NCI-H446 treated with DMSO at 0.1 percent for 48 hours (cell line): ENCODE measurements at places on chromosomes 6 and 20.

- no peak for DNase-seq
Measured at GRCh38 chr6:113644861-113645575, 212.1 kb upstream of the MARCKS start.

- DNase-seq = no peak
Measured at GRCh38 chr6:112717401-112717800, 370.3 kb downstream of the RFPL4B start.

DNA sequence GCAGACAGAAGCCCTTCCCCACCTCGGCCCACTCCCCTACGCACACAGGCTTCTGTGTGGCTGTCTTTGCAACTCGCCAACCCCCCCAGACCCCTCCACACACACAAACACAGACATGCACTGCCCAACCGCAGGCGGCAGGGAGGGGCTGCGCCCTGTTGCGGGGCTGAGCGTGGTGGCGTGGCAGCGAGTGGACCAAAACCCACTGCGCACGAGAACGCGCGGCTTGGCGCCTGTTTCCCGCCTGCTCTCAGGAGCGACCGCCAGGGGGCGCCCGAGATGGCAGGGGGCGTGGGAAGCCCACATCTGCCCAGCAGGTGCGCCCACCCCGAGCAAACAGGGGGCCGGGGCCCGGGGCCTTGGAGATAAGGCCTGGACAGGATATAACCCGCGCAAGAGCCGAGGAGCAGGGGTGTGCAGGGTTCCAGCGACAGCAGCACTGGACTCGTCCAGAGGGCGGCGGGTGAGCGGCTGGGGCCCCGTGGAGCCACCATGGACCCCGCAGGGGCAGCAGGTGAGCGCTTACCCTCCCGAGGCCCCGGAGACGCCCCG lies at the start of gene RBPJL:
Gene RBPJL, plus strand, starts transcription at position 410 of the 552 bp plus-strand sequence. Its CDS starts 83 bp downstream, at position 493.
- DNase-seq = no peak

GRCh38 chr6:132590362-132590761 lies 821 bp upstream of the TAAR5 start:
- no peak for DNase-seq

DNA sequence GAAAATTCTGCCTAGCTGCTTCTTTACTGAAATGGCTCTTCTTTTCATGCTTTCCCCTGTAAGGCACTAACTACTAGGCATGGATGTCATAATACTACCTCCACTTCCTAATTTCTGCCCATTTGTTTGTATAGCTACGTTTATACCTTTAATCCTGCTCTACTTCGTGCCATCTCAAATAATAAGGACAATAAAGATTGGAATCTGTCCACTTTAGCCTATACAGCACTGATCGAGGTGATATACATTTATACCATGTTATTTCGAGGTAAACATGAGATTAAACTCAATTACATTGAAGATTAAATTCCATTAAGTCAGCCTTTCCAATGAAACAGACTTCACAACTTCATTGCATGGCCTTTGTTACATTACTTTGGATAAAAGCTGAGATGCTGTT lies 390.6 kb upstream of the MARCKS start:
- no peak for DNase-seq

DNA sequence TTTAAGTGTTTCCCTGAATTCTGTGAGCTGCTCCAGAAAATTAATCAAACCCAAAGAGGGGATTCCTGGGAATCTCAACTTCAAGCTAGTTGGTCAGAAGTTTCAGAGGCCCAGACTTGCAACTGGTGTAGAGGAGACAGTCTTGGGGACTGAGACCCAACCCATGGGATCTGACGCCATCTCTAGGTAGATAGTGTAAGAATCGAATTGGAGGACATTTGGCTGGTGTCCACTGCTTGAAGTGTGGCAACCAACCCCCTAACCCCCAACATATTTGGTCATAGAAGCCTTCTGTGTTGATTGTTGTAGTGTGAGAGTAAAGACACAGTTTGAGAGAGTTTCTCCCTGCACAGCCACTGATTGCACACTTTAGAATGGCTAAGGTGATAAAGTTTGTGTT lies 103.5 kb upstream of the CARMIL1 start:
- DNase-seq = no peak

- no peak for DNase-seq
Measured at GRCh38 chr20:51371720-51372119, 170.8 kb downstream of the NFATC2 start.
